ENCODE measurements at places on chromosomes 1 and 21.
A peak's percentile ranks its signal among the peaks of the same experiment; 100 is the strongest.

GRCh38 chr1:210394281-210394821 is 65.6 kb downstream of the HHAT start:
- peak; percentile 66 for DNase-seq

- no peak for DNase-seq
Observed at GRCh38 chr1:228478912-228479711, 8.1 kb upstream of the RNF187 start.

GRCh38 chr1:20349561-20349960 is 58.9 kb downstream of the VWA5B1 start:
- DNase-seq = no peak

DNA sequence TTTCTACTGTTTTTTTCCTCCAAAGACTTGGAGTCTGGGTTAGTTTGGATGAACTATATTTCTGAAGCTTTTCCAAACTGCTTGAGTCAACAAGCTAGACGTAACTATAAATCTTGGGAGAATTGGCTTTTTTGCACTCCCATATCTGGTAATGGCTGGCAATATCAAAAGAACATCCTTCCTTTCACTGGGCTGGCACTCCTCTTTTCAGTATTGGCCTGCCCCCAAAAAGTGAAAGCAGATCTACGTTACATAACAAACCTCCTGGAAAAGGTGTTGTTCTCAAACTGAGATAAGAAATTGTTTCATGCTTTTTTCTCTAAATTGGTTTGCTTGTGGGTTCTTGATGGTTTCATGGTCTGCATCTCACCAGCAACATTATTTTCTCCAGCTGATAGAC is 499.3 kb downstream of the NEGR1 start:
- no peak for DNase-seq

DNA sequence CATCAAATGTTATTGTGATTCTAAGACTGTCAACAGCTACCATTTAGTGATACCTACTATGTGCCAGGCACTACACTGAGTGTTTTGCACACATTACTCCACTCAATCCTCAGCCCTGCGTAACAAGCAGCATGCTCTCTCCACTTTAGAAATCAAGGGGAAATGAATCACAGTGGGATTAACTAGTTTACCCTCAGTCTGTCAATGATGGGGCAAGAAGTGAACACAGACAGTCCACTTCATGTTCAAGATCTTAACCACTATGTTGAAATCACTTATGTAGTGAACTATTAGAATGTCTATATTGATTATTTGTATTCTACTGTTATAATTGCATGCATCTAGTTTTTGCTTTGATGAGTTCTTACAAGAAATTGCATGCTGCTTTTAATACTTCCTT is 165.3 kb downstream of the LTN1 start:
- no peak for DNase-seq

- no peak for DNase-seq
Observed at GRCh38 chr1:224675590-224675989, 59.5 kb downstream of the CNIH3 start.

GRCh38 chr1:183885142-183885735 is 80.3 kb downstream of the RGL1 start:
- DNase-seq = no peak

- peak; percentile 63 for DNase-seq
Observed at GRCh38 chr1:246295968-246296367, 211.1 kb downstream of the SMYD3 start.

GRCh38 chr21:35819134-35819533 is 241.2 kb downstream of the SETD4 start:
- no peak for DNase-seq

DNA sequence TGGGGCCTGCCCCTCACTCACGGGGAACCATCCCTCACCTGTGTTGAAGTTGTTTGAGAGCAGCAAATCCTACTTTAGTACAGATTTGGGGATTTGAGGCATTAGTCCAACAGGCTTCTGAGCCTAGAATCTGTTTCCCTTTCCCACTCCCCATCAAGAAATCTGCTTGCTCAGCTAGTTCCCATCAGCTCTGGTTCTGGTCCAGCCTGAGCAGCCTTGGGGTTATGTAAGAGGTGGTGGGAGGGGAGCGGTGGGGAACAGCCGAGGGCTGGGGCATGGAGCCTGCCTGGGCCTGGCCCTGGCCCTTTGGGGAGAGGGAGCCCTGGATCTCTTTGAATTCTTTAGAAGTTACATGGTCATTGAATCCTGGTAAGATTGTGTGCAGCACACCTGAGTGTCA is 4.1 kb downstream of the GSTM5 start:
- DNase-seq = no peak

GRCh38 chr1:156194300-156194652 is 372 bp downstream of the SLC25A44 start:
- DNase-seq = peak; percentile 11

- DNase-seq = peak; percentile 56
Observed at GRCh38 chr1:20602851-20603450, 14.1 kb downstream of the CDA start.

Data from foreskin keratinocyte (primary cell).